ENCODE measurements at places on chromosomes 7 and 10.

- no peak for DNase-seq
- H3K27ac ChIP-seq: peak overlapping the region; percentile 15
- peaks cover 5% of the 10 kb centered on the region for H3K36me3 ChIP-seq
- no peak overlapping the region for H3K4me3 ChIP-seq
- no peaks in the 10 kb centered on the region for H3K27me3 ChIP-seq
Observed at GRCh38 chr7:128743112-128743772, 4.1 kb downstream of the CALU start.

- no peak overlapping the region for H3K27ac ChIP-seq
- H3K36me3 ChIP-seq: no peaks in the 10 kb centered on the region
- no peak for DNase-seq
Observed at GRCh38 chr7:100840470-100841100, 11.9 kb upstream of the SLC12A9 start.

GRCh38 chr10:104059364-104059763 lies 26.3 kb downstream of the COL17A1 start:
- H3K4me1 ChIP-seq: no peaks in the 10 kb centered on the region
- H3K27ac ChIP-seq: no peak overlapping the region
- no peaks in the 10 kb centered on the region for H3K36me3 ChIP-seq
- H3K4me3 ChIP-seq: no peak overlapping the region

- no peak overlapping the region for H3K27ac ChIP-seq
- H3K36me3 ChIP-seq: no peaks in the 10 kb centered on the region
- H3K27me3 ChIP-seq: no peaks in the 10 kb centered on the region
Observed at GRCh38 chr10:63697956-63698786, 177.0 kb downstream of the REEP3 start.

- peaks cover 24% of the 10 kb centered on the region for H3K27me3 ChIP-seq
- DNase-seq: no peak
- no peak overlapping the region for H3K27ac ChIP-seq
Observed at GRCh38 chr7:47049234-47049774, 532.6 kb downstream of the TNS3 start.

GRCh38 chr7:149723795-149724495 lies 49.4 kb downstream of the ZNF467 start:
- H3K4me3 ChIP-seq: no peak overlapping the region
- no peaks in the 10 kb centered on the region for H3K27me3 ChIP-seq
- DNase-seq: no peak
- no peak overlapping the region for H3K27ac ChIP-seq
- H3K4me1 ChIP-seq: peaks cover 15% of the 10 kb centered on the region

GRCh38 chr10:116056445-116057293 lies 216.3 kb downstream of the GFRA1 start:
- no peak for DNase-seq
- H3K27ac ChIP-seq: no peak overlapping the region
- no peak overlapping the region for H3K4me3 ChIP-seq
- H3K4me1 ChIP-seq: no peaks in the 10 kb centered on the region
- H3K27me3 ChIP-seq: no peaks in the 10 kb centered on the region

- no peak overlapping the region for H3K27ac ChIP-seq
- H3K4me3 ChIP-seq: no peak overlapping the region
- H3K36me3 ChIP-seq: no peaks in the 10 kb centered on the region
- no peaks in the 10 kb centered on the region for H3K27me3 ChIP-seq
- DNase-seq: no peak
Observed at GRCh38 chr10:26887611-26888215, 27.0 kb upstream of the ABI1 start.

GRCh38 chr10:114647545-114648138 lies 10.4 kb downstream of the ABLIM1 start:
- H3K27me3 ChIP-seq: no peaks in the 10 kb centered on the region
- H3K27ac ChIP-seq: no peak overlapping the region

DNA sequence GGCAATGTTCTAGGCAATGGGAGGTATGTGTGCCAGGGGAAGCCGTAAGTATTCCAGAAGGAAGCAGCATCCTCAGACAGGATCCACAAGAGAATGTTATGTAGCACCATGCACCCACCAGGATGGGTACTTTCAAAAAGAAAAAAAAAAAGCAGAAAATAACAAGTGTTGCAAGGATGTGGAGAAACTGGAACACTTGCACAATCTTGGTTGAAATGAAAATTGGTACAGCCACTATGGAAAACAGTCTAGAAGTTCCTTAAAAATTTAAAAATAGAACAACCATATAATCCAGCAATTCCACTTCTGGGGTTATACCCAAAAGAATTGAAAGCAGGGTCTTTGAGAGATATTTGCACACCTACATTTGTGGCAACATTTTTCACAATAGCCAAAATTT lies 20.2 kb downstream of the C10orf71 start:
- no peak overlapping the region for H3K4me3 ChIP-seq
- DNase-seq: no peak
- no peaks in the 10 kb centered on the region for H3K27me3 ChIP-seq
- peaks cover 35% of the 10 kb centered on the region for H3K4me1 ChIP-seq

- no peak overlapping the region for H3K27ac ChIP-seq
- H3K36me3 ChIP-seq: no peaks in the 10 kb centered on the region
- no peak overlapping the region for H3K4me3 ChIP-seq
- no peak for DNase-seq
- H3K27me3 ChIP-seq: no peaks in the 10 kb centered on the region
Observed at GRCh38 chr7:85638394-85638793, 451.5 kb upstream of the SEMA3D start.

DNA sequence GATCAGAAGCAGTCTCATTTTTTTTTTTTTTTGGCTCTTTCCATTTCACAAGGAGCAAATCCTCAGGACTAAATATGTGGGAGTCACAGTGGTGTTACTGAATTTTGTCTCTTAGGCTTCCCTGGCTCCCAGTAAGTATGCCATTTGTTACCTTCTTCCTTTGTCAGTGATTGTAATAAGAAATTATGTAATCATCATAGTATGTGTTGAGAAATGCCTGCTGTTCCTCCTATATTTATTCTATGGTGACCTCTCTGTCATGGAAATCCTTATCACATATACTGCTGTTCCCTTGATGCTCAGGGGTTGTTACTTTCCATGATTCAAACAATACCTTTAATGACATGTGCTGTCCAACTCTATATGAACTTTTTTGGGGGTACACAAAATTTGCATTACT lies 4.8 kb upstream of the OR9A4 start:
- H3K27me3 ChIP-seq: no peaks in the 10 kb centered on the region
- H3K4me1 ChIP-seq: peaks cover 21% of the 10 kb centered on the region
- no peak overlapping the region for H3K27ac ChIP-seq
- H3K36me3 ChIP-seq: no peaks in the 10 kb centered on the region

DNA sequence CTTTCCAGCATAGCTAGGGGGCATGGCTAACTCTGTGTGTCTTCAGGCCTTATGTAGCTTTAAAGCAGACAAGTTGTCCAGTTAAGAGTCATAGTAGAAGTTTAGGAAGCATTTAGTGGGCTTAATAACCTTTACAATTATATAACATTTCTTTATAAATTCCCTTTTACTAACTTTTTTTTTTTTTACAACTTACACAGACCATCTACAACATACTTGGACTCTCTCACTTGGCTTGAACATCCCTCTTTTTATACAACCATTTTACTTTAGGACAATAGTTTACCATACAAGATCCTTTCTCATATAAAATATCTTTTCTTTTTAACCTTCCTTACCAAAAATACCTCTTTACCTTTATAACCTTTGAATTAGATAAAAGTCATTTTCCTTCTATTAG lies 26.3 kb downstream of the SP4 start:
- DNase-seq: no peak
- H3K4me3 ChIP-seq: no peak overlapping the region
- H3K4me1 ChIP-seq: peaks cover 12% of the 10 kb centered on the region
- H3K27me3 ChIP-seq: no peaks in the 10 kb centered on the region

Data from CD14-positive monocyte (primary cell).